ENCODE measurements at places on chromosomes 3 and 15. TPM values are rescaled to one million over a fixed set of nuclear protein-coding genes. Genes with fewer than 3 reads are reported as not detected.

The FAM107A gene
- total RNA-seq: 25.3 TPM

The LYZL4 gene
- not detected for total RNA-seq

The KCNMB2 gene
- not detected for total RNA-seq

The GYG1 gene
- total RNA-seq: 72.6 TPM

The ABHD6 gene
- 10.6 TPM for total RNA-seq

The HDDC3 gene
- total RNA-seq: 11.5 TPM

The MTFMT gene
- total RNA-seq: 25.9 TPM

The RTP1 gene
- total RNA-seq: 0.27 TPM

The IL1RAP gene
- 32.9 TPM for total RNA-seq

The ACOX2 gene
- total RNA-seq: 20.8 TPM

The AGTR1 gene
- 3.8 TPM for total RNA-seq

The GPR171 gene
- 7.0 TPM for total RNA-seq

The ACKR2 gene
- total RNA-seq: 10.0 TPM

The GOLGA6L4 gene
- 22.2 TPM for total RNA-seq

The C2CD4B gene
- 42.1 TPM for total RNA-seq

The CHST13 gene
- not detected for total RNA-seq

The ERC2 gene
- total RNA-seq: 1.2 TPM

The PLSCR2 gene
- 2.9 TPM for total RNA-seq

The APOD gene
- 153 TPM for total RNA-seq

The PIF1 gene
- total RNA-seq: 1.1 TPM

The GPR62 gene
- total RNA-seq: not detected

The LMOD3 gene
- total RNA-seq: not detected

The SLCO3A1 gene
- total RNA-seq: 16.5 TPM

The KLHL40 gene
- total RNA-seq: not detected

The CLSTN2 gene
- total RNA-seq: 15.7 TPM

The GATA2 gene
- total RNA-seq: 5.2 TPM

Data from thoracic aorta (tissue), 2 donors.